Right kidney (tissue), 9 donors: ENCODE measurements at places on chromosomes 7 and 10.

GRCh38 chr7:79452495-79453265 is 787 bp downstream of the MAGI2 start:
- DNase-seq: peak; percentile 64

GRCh38 chr7:86978808-86979506 is 80.5 kb downstream of the ELAPOR2 start:
- no peak for DNase-seq

DNA sequence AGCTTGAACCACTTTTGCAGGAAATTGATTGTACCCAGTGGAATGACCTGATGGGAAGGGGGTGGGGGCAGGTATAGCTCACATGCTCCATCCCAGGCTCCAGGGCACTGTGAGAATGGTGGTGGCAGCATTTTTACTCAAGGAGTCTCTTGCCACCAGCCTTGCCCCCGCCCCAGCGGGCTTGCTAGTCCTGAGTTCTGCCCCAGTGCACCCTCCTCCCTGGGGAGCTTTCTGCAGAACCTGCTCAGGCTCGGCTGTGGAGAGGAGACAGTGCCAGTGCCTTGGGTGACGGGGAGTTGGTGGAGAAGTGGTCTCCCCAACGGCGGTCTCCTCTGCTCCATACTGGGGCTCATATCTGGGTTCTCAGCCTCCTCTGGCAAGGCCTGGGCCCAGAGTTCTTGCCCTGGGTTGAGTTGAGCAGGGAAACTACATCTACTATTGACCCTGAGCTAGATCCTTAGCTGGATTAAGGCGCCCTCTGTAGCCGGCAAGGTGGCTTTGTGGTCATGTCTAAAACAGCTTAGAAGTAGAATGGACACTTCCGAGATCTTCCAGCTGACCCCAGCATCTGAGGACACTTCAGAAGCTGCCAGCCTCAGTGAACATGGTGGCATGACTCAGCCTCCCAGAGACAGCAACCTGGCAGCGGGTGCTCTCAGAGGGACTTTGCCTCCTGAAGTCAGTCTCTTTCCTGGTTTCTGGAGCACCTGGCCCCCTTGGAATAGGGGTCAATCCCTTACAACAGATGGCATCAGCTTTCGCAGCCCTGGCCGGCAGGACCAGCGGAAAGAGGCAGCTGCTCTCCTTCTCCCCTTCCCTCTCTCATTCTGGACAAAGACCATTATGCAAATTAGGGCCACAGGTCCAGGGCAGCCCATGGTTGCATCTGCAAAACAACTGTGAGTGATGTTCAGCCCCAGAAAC is 363.4 kb upstream of the MKI67 start:
- no peak for DNase-seq

GRCh38 chr7:24325708-24326107 is 41.7 kb downstream of the NPY start:
- DNase-seq: no peak

- no peak for DNase-seq
Observed at GRCh38 chr7:127844707-127845331, 186.4 kb downstream of the LRRC4 start.

DNA sequence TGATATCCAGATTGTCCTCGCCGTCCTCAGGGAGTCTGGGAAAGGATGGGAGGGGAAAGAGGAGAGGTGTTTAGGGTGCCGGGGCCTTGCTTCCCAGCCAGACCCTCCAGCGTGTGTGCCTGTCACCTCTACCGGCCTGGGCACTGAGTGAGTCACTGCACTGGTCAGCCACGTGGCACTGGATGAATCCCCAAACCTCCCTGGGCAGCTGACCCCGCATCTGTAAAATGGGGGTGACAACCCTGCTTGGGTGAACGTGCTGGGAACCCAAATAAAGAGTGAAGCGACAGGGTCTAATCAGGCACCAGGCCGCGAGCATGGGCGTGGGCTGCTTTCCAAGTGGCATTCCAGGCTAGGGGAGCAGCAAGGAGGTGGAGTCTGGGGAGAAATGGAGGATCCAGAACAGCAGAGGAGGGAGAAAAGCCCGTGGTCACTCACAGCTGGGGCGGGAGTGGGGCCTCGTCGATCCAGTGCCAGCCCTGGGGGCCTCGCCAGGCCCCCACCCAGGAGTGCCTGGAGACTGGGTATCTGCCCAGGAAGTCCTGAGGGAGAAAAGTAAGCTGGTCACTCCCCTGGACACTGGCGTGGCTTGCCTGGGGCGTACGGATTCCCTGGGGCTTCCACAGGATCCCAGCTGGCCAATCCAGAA is 29.7 kb downstream of the KLRG2 start:
- DNase-seq: no peak

GRCh38 chr7:4123346-4123745 is 558.7 kb upstream of the FOXK1 start:
- DNase-seq: no peak

GRCh38 chr10:60444494-60445064 is 54.9 kb upstream of the ANK3 start:
- DNase-seq: no peak

DNA sequence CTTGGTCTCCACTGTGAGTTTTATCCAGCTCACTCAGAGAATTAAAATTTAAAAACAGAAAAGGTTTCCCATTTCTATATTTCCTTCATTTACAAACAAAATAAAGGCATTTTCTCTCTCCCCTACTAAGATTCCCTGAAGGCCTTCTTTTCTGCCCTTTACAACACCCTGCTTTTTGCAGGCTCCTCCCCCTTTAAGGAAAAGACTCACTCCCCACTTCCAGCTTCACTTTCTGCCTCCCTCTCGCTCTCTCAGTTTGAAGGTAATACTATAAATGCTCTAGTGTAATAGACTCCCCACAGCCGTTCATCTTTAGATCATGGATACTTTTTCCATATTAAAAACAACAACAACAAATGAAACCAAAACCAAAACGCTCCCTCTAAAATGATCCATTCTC is 53.3 kb downstream of the CDHR3 start:
- no peak for DNase-seq

DNA sequence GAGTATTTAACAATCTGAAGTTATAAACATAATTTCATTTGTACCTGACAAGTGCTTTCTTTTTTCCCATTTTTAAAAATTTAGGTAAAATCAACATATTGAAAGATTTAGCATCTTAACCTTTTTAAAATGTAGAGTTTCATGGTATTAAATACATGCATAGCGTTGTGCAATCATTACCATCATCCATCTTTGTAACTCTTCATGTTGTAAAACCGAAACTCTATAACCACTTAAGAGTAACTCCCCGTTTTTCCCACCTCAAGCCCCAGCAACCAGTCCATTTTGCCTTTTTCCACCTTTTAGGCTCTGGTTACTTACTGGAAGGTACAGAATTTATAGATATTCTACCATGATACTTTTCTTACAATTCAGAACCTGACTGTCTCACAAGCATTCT is 892.5 kb downstream of the DNAJB9 start:
- no peak for DNase-seq

DNA sequence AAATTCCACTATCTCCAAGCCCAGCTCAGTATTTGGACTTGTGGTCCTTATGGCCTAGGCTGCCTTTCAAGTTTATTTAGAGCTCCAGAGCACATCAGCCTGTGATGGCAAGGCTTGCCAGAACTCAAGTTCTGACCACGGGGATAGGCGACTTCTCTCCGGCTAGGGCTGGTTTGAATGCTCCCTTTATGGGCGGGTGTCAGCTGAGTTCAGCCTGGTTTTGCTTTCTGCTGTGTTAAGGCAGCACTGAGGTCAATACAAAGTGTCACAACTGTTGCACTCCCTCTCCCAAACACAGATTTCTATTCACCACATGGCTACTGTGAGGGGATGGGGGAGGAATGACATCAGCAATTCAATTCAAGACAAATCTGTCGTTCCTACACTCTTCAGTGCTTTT is 318.1 kb upstream of the MYO3A start:
- DNase-seq: no peak

DNA sequence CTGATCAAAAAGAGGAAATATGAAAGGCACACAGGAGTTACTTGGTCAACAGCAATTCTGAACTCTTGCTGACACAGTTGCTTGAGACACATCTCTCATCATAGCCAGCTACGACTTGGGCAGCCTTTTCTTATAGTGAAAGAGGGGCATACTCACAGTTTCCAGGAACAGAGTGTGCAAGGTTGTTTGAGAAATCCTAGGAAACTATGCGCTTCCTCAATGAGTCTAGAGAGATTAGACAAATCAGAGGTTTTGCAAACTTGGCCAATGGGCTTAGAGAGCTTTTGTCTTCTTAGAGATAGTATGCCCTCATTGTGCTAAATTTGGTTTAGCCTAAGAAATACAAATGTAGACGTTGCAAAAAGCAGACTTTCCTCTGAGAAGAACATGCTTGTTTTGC is 370.4 kb downstream of the HGF start:
- no peak for DNase-seq

DNA sequence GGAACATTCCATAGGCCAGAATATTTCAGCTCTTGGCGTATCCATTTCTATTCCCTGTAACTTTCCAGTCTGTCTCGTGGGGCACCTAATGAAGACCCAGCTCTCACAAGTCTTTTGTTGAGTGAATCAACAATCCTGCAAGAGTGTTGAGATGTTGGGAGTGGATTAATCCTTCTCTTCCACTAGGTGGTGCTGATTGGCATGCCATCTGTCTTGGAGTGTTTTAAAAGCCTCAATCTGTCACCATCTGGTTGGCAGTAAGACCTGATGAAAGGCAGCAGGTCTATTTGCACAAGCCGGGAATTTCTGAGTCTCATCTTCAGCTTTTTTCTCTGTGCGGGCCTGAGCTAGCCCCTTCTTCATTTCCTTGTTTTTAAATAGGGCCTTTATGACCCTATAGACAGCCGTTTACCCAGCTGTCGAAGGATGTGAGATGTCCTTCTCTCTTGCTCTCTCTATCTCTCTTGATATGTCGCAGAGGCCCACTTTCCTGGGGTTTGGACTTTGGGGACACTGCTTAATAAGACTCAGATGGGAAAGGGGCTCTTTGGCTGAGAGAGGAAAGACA is 180.5 kb downstream of the ZNF365 start:
- no peak for DNase-seq

- no peak for DNase-seq
Observed at GRCh38 chr7:91043924-91044645, 220.1 kb upstream of the FZD1 start.

DNA sequence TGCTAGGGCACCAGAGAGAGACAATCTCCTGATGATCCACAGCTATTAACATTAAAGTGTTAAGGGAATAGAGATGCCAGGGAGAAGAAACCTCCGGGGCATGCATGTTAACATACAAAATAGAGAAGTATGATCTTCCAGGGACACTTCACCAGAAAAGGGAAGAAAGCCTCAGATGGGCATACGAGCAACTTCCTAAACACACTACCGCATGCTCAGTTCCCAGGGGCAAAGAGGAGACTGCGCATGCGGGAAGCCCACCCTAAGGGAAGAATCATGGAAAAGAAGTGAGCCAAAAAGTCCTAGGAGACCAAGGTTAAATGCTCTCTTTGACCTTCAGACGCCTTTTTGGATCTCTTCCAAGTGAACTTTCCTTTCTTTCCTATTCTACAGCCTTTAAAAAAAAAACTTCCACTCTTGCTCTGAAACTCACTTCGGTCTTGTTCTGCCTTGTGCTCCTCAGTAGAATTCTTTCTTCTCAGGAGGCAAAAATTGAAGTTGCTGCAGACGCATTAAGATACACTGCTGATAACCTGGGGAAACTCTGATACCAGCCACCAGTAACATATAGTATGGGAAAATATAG is 1211.3 kb downstream of the REEP3 start:
- DNase-seq: peak; percentile 3

- DNase-seq: no peak
Observed at GRCh38 chr7:155576416-155576815, 30.1 kb upstream of the CNPY1 start.

DNA sequence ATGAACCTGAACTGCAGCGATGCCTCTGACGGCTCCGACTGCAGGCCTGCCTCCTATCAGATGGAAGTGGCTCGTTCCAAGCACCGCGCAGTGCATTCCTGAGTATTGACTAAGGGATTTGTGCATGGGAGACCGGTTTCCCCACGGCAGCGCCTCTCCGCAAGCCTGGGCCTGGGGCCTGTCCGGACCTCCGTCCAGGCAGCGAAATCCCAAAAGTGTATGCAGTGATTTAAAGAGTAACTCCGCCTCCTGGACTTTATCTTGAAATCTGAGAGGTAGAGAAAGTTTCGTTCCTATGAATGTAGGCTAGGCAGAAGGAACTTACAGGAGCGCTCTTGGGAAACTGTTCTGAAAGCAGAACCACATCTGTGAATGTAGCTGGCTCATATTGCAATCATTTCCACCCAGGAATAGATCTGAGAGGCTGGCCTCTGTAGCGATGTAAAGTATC is 106.2 kb upstream of the CELF2 start:
- DNase-seq: peak; percentile 69

DNA sequence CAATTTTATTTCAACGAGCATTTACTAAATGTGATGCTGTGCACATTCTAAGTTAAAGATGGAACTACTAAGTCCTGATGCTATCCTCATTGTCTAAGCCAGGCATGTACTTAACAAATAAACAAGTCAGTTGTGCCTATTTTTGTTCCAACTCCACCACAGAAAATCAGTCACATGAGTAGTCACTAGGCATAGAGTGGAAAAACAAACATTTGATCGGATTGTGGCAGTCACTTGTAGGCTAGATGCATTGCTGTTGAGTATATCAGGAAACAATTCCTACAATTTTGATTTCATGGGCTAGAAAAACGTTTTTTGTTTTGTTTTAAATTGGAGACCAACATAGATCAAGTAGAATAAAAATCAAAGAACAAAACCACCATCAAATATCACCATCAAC is 177.6 kb upstream of the SLC25A13 start:
- DNase-seq: no peak

DNA sequence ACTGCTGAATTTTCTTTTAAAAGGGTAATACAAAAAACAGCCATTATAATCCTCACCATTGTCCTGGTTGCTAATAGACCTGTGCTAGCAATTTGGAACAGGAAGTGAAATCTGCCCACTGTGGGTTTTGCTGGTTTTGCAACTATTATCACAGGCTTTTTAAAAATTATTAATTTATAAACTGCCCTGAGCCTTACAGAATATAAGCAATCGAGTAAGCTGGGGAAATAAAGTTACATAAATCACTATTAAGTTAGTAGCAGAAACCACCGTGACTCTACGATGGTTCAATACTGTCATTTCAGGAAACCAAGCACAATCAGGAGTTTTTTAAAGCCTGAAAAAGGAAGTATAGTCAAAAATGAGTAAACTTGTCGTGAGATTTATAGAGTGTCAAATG is 62.3 kb downstream of the TMEM26 start:
- DNase-seq: no peak

- DNase-seq: no peak
Observed at GRCh38 chr10:97412891-97413304, 11.8 kb upstream of the RRP12 start.

DNA sequence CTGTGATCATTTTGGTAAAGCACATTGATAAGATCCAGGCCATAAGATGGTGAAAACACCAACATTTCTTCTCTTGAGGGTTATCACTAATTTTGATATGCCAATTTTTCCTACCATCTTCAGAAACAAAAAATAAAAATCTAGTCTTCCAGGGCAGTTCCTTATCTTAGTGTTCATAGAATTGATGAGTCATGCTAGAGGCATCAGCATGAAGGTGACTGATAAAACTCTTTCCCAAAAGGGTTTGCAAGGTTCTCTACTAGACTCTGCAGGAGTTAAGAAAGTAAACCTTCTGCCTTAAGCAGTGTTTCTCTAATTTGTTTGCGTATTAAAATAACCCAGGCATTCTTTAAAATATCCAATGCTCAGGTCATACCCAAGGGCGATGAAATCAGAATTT is 483.1 kb upstream of the CNTNAP2 start:
- DNase-seq: no peak

GRCh38 chr7:7966141-7966734 is 2.4 kb upstream of the GLCCI1 start:
- no peak for DNase-seq
